ENCODE measurements at places on chromosomes 11 and 22.

DNA sequence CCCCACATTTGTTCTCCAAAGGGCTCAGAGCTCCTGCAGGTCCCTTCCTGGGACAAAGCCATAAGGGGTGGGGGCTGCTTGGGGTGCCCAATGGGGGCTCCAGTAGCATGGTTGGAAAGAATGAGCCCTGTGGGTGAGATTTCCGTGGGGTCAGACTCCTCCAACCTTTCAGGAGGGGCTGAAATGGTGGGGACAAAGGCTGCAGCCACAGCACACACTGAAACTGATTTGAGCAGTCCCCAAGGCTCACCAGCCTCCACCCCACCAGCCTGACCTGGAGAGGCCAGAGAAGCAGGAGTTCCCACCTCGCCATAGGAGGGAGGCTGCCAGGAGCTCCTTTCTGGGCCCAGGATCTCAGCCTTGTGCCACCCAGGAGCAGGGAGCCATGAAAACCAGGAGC lies 69.2 kb downstream of the MN1 start:
- DNase-seq = no peak

DNA sequence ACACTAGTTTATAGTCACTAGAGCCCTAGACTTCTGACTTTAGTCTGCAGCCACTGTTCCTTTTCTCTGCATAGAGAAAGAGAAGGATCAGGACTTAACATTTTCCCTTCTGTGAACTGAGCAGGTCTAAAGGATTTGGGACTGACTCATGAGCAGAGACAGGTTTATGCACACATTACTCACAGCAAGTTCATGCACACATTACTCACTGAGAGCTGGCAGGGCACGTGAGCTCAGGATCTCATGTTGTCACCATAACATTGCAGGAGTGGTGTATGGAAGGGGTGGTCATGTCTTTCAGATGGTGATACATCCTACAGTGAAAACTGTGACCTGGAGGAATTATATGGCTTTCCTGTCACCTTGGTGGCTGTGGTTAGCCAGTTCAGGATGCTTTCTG lies 56.4 kb downstream of the CEP164 start:
- DNase-seq = no peak

DNA sequence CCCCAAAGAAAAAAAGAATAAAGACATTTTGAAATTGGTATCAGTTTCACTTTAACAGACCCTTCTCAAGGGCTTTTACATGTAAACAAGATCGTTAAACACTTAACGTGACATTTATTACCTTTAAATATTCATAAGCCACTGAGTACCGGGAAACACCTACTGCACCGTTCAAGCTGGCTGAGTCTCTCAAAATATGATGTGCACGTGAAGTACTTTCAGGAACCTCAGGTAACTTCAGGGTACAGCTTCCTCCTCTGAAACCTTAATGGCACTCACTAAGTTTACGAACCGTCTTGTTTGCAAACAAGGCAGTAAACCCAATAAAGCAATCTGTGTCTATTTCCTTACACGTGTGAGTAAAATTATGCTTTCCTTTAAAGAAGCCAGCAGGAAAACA lies 105.5 kb upstream of the TENM4 start:
- DNase-seq = no peak

DNA sequence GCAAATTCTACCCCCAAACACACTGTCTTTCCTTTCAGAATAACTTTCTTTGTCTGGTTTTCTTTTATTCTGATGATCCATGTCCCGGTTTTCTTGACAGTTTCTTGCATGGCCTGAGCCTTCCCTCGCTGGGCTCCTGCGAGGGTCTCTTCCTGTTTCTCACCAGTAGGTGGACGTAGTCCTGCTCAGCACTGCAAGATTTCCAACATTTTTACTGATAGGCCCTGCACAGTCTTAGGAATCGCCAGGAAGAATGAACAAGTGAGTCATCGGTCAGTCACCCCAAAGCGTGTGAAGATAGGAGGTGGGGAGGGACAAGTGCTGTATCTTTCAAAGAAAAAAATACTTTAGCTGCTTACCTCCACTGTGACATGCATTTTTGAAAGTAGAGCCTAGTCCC lies 16.9 kb upstream of the KIRREL3 start:
- no peak for DNase-seq

GRCh38 chr11:104866815-104867214 lies 31.4 kb downstream of the CASP12 start:
- no peak for DNase-seq

DNA sequence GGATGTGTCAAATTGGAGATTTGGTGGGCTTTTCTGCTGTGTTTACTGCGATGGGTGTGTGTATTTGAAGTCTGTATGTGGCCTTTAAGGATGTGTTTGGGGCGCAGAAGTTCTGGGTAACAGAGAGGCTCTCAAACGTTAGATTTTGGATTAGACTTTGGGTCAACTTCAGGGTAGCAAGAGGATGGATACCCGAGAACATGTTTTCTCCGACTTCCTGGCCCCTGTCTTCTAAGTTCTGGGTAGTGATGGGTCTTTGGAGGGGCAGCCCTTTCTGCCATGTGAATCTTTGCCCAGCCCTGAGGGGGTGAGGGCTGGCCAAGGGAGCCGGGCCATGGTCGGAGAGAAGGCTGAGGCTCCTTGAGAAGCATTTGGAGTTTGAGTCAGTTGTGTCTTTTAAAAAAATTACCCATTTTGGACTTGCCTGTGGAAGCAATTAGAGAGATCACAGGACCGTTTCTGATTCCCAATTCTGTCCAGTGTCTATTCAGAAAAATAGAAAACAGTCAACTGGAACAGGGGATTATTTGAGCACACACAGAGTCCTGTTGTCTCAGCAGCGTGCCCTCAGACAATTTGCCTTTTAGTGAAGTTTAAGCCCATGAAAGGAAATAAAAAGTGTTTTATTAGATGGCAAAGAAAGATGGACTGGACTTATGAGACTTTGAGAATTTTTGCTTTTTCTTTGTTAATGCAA lies 114.4 kb downstream of the PTPRJ start:
- peak; percentile 83 for DNase-seq

Measured in midbrain (tissue), 1 donor.